Caudate nucleus (tissue), 63 donors: ENCODE measurements at places on chromosomes 5 and 9.

- no peak for DNase-seq
These were observed 577.6 kb downstream of the CSNK1G3 start for GRCh38 chr5:124089578-124089977.

- no peak for DNase-seq
These were observed 79.1 kb downstream of the RAPGEF1 start for GRCh38 chr9:131660466-131661405.

GRCh38 chr5:57779383-57780223 is 297.0 kb upstream of the ACTBL2 start:
- no peak for DNase-seq

- DNase-seq, result no peak
These were observed 138.4 kb upstream of the GLRA1 start for GRCh38 chr5:152063004-152063403.

- DNase-seq, result no peak
These were observed 145.8 kb downstream of the TENT4A start for GRCh38 chr5:6859023-6859422.

DNA sequence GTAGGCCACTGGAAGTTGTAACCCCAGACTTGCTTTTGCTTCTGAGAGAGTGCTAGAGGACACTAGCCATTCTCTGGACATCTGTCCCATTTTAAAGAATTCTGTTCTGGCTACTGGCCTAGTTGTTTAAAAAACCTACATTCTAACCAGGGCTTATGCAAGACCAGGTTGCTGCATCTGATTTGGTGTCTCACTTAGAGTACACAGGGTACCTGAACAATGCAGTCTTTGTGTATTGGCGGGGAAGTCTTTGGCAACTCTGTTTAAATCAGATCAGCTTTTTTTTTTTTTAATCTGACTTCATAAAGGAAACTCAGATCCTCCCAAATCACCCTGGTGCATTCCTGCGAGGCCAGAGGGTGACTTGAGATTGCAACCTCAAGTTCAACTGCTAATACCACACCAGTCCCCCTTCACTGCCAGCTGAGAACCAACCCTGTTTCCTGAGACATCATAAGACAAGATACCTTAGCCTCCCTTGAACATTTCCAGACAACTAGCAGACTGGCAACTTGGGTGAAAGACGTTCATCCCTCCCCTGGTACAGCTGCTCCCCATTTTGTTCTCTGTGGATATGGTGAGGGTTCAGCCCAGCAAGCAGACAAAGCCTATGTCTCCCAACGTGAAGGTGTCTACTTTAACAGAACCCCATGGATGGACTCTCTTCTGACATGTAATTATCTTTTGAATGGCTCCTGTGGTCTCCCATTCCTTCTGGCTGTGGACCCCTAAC is 27.0 kb downstream of the SKP1 start:
- DNase-seq, result no peak

DNA sequence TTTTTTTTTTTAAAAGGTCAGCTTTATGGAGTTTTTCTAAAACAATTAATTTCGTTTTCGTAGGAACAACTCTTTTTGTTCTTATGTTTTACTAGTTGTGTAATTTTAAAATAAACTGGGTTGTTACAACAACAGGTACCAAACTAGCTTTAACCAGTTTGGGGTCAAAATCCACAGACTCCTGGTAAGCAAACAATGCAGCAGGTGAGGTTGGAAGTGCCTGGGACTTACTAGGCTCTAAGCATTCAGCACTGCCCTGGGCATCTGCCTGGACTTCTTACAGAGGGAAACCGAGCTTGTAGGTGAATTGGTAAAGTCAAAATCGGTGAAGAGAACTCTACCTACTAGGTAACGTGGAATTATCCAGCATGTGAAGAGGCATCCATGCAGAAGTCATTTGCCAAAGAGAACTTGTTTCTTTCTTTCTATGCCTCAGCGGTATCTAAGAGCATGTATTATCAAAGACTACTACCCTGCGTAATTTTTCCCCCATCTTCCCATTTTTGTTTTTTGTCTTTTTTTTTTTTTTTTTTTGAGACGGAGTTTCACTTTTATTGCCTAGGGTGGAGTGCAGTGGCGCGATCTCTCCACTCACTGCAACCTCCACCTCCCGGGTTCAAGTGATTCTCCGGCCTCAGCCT is 145.4 kb downstream of the KCTD16 start:
- no peak for DNase-seq

GRCh38 chr5:95962785-95963184 is 1.1 kb upstream of the ELL2 start:
- DNase-seq, result no peak

DNA sequence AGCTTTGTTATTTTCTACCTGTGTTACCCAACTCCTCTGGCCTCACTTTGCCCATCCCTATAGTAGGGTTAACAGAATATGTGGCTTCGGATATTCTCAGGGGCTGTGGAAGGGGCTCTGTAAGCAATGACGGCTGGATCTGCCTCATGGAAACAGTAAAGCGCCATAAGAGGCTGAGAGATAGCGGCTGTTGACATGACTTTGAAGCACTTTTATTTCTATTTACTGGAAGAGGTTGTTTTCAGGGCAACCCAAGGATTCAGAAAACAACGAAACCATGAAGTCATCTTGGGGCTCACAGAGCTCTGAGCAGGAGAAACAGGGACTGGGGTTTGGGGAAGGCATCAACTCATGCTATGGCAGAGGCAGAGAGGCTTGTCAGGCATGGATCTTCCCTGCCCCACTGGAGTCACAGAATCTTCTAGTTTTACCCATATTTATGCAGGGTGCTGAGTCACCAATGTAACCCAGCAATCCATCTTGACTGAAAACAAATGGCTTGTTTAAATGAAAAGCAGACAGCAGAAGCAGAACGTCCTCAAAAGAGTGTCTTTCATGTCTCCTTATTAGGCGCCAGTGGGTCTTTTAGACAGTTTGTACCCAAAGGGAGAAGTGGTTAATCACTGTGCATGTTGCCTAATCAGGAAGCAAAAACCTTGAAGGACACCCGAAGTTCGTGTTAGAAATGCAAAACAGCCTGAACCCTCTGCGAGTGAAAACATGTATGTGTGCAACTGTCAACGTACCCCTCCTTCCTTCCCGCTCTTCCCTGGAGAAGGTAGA is 113.0 kb downstream of the COL23A1 start:
- DNase-seq, result no peak

DNA sequence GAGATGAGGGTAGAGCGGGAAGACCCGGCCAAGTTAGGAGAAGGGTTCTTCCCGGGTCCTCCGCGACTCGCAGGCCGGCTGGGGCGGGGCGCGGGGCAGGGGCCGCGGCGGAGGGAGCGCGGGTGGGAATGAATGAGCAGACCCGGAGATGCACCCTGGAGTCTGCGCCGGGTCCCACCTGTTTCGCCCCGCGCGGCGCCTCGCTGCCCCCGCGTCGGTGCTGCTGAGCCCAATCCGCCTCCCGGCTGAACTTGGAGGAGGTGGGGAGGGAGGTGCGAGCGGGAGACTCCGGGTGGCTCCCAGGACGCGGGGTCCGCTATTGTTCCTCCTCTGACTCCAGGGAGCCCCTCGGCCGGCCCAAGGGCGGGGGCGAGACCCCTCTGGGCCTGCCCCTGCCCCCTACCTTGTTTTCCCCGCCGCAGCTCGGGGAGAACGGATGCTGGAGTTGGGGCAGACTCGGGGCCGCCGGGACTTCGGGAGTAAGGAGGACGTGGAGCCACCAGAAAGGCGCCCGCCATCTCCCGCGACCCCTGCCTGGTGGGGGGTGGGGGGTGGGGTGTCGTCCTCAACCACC is 659 bp downstream of the RAI14 start:
- DNase-seq, result no peak

GRCh38 chr9:131943351-131943841 is 136.3 kb downstream of the MED27 start:
- no peak for DNase-seq

DNA sequence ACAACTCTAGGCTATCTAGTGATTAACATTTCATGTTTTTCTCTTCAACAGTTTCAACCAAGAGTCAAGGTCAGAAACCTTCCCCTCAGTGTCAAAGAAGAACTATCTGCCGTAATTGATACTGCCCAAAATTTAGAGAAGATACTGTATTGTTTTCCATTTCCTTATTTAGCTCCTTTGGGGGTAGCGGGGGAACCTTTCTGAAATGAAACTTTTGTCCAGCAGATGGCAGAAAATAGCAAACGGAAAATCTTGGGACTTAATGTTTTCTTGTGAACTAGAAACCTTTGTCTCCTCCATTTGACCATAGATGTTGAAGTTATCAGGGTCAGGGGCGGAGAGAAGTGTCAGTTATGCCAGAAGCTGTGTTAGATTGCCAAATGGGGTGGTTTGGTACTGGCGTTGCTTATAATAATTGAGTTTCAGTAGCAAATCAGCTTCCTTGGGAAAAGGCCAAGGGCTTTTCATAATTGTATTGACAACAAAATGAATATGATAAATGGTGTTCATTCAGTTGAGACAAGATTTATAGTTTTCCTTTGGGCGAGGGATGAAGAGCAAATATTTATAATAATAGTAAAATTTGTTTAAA is 101.7 kb upstream of the TLX3 start:
- DNase-seq, result no peak

GRCh38 chr9:83582029-83582428 is 40.9 kb upstream of the IDNK start:
- no peak for DNase-seq

- no peak for DNase-seq
These were observed 82.5 kb downstream of the SEMA6A start for GRCh38 chr5:116492016-116492623.

GRCh38 chr5:154984946-154985516 is 28.5 kb upstream of the KIF4B start:
- no peak for DNase-seq

- no peak for DNase-seq
These were observed 241.9 kb downstream of the IRX2 start for GRCh38 chr5:2509527-2509926.

DNA sequence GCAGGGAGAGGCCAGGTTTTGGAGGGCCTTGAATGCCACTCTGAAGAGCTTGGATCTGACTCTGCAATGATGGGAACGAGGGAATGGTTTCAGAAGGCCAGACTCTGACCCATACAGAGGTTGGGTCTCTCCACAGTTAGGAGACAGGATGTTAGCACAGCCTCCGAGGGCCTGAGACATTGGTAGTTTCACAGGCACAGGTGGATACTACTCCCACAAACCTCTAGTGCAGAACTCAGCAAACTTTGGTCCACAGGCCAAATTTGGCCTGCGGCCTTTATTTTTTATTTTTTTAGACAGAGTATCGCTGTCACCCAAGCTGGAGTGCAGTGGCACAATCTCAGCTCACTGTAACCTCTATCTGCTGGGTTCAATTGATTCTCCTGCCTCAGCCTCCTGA is 2.9 kb downstream of the GNPDA1 start:
- no peak for DNase-seq

DNA sequence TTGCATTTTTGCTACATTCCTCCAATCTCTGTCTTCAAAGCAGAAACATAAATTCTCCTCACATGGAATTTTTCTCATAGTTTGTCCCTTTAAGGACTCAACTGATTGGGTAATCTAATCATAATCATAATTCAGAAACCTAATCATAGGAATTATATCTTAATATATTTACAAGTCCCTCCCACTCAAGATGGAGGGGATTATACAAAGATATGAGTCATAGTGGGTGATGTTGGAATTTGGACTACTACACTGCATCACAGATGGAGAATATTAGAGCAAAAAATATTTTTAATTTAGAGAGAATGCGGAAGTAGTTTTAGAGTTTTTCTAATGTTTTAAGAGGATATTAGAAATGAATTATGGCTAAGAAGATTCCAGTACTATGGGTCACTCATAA is 1034.0 kb downstream of the DTWD2 start:
- no peak for DNase-seq

GRCh38 chr5:19891658-19892057 is 96.3 kb downstream of the CDH18 start:
- DNase-seq, result no peak

GRCh38 chr5:111129938-111130337 is 37.8 kb downstream of the WDR36 start:
- DNase-seq, result no peak

DNA sequence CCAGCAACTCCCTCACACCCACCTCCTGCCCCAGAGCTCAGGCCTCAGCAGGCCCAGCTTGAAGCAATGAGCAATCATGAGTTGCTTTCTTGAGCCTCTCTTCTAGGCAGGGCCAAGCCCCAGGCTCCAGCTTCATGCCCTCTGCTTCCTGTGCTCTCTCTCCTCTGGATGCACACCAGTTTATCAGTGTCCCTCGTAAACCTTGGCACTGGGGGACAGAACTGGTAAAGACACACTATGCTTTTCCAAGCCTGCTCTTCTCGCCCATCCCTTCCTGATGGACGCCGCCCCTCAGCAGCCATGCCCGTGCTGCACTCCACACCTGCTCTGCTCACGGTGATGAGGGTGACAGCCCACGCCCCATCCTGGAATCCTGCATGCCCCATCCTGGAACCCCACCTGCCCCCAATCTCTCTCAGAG is 49.4 kb upstream of the ORM1 start:
- DNase-seq, result no peak

GRCh38 chr9:131656356-131657036 is 83.4 kb downstream of the RAPGEF1 start:
- no peak for DNase-seq

DNA sequence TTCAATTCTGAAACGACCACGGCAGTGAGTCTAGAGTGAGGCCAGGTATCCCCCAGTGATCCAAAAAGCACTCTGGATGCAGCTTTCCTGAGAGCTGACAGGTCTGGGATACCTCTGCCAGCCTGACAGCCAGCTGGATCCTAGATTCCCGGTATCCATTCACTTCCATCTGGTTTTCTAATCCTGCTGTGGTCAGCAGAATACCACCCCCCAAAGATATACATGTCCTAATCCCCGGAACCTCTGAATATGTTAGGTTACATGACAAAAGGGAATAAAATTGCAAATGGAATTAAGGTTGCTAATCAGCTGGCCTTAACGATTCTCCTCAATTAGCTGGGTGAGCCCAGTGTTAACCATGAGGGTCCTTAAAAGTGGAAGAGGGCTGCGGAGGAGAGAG is 1.4 kb upstream of the ZNF79 start:
- no peak for DNase-seq

DNA sequence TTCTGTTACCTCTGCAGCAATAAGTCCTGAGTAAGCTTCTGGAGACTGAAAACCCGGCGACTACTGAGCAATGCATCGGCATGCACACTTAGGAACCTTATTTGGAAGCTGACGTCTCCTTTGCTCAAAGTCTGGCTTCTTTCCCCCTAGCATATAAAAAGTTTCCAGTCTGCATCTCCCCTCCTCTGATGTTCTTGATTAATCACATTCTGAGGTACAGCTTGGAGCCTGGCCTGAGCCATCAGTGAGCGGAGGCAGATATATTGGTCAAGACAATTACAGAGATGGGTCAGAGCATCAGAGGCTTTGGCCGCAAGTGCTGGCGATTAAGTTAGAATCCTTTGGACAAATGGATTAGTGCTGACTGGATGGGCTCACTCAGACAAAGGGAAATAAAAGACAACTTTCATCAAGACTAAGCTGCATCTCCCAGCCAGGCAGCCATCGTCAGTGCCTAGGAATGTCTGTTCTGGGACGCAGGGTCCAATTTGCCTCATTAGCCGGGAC is 140.7 kb downstream of the MTX3 start:
- DNase-seq, result no peak

GRCh38 chr9:112011051-112011620 is 114.5 kb downstream of the UGCG start:
- DNase-seq, result no peak

- DNase-seq, result no peak
These were observed 563.9 kb upstream of the ADAMTS16 start for GRCh38 chr5:4576161-4576748.
